AG04450 (cell line): ENCODE measurements at places on chromosomes 2 and 18.

DNA sequence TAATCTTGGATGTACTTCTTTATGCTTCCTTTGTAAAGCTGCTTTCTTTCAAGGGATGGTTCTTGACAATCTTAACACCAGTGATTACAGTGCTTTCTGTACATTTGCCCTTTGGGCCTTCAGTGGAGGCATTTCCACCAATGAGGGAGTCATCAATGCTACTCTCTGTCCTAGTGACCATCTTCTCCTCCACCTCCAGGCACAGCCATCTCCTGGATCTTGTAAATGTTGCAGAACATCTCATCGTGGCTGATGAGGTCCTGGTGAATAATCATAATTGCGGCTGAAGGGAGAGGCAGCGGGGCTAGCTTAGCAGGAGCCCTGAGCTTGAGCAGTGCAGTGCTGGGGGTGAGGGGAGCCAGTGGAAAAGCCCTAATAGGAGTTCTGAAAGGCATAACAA is 32.5 kb downstream of the IDH1 start:
- no peak for DNase-seq

DNA sequence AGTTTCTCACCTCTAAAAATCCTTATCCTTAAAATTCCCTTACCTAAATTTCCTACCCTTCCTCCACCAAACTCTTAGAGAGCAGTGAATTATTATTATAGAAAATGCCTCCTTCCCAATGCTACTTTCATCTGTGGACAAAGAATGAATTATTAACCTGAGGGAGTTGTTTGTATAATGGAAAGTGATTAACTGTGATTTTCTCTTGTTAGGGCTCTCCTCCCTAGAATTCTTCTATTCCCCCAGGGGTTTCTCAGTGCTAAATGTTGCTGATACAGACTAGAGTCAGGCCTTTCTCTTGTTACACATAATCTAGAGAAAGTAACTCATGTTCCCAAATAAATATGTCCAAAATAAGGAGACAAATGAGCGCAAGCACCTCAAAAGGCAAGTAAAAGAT is 23.3 kb downstream of the EPB41L5 start:
- no peak for DNase-seq

- no peak for DNase-seq
Measured at GRCh38 chr2:197786010-197786877, 1.1 kb upstream of the BOLL start.

DNA sequence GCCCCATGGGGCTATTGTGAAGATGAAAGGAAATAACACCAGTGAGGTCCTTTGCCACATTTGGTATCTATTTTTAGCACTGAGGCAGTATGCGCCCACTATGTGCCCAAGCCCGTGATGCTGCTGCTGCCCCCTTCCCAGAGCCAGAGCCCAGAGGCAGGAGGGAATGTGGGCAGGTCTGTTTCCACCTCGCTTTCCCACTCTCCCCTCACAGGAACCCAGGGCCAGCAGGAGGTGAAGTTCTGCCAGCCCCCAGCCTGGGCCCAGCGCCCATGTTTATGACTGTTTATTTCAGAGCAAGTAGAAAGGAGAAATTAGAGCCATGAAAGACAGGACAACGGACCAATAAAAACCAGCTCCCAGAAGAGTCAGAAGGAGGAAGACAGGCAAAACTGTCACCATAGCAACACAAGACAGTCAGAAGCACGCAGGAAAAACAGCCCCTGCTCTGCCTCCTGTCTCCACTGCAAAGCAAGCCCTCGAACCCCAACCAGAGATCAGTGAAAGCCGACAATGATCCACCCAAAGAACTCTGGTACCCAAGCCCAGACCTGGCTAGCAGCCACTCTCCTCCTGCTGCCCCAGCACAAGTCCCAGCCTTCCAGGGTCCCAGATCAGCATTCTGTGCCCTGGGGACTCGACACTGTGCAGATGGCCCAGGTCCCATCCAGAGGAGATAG is 1.4 kb downstream of the CYRIA start:
- DNase-seq, result peak; percentile 71

DNA sequence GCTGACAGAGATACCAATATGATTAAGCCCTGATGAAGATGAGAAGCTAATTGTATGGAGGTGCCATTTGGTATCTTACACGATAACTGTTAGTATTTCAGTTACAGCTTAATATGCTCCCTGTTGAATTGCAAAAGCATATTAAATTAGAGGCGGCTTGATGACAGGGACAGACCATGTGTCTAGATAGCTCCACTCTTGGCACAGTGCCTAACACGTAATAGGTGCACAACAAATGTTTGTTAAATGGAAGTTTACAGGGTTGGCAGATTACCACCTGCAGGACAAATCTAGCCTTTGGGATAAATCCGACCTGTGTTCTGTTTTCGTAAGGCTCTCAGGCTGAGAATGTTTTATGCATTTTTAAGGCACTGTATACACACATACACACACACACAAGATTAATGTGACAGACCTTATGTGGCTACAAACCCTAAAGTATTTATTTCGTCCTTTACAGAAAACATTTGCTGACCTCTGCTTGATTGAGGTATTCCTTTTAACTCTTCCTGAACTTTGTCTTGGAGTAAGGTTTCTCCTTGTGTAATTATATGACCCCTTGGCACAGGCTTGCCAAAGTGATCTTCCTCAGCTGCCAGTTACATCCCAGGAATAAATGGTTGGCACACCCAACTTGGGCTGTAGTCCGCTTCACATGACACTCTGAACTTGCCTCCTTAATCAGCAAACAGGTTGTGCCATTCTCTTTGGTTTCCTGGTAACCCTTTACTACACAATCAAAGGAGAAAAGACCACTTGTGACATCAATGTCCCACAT is 348.9 kb downstream of the HRH4 start:
- DNase-seq, result no peak

DNA sequence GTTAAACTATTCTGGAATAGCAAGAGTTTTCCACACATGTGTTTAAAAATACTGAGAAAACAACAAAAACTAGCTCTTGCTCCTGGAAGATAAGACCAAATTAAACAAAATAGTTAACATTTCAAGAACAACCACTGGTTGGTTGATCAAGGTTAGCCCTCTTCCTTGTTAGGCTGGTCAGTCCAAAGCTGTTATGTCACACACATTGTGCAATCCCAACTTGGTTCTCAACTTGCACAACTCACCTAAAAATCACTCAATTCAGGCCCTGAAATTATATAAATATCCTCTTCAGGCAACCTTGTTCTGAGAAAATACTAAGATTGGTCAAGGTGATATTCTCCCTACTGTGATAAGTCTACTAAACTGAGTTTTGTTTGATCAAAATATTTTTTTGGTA is 169.7 kb upstream of the LRP1B start:
- no peak for DNase-seq

DNA sequence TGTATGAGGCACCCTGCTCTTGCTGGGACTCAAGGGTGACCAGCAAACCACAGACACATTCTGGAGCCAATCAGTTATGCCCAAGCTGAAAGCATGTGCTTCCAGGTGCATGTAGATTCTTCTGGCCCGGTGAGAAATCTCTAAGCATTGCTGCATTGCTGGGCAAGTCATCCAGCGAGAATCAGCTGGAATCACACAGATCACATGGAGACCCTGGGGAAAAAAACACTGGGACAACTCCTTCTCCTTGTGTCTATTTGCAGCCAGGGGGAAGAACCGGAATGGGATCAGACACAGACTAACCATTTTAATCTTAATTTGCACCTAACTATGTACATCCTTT is 119.7 kb upstream of the KLF7 start:
- DNase-seq, result no peak

- no peak for DNase-seq
Measured at GRCh38 chr2:126912201-126912600, 13.5 kb downstream of the TEX51 start.

DNA sequence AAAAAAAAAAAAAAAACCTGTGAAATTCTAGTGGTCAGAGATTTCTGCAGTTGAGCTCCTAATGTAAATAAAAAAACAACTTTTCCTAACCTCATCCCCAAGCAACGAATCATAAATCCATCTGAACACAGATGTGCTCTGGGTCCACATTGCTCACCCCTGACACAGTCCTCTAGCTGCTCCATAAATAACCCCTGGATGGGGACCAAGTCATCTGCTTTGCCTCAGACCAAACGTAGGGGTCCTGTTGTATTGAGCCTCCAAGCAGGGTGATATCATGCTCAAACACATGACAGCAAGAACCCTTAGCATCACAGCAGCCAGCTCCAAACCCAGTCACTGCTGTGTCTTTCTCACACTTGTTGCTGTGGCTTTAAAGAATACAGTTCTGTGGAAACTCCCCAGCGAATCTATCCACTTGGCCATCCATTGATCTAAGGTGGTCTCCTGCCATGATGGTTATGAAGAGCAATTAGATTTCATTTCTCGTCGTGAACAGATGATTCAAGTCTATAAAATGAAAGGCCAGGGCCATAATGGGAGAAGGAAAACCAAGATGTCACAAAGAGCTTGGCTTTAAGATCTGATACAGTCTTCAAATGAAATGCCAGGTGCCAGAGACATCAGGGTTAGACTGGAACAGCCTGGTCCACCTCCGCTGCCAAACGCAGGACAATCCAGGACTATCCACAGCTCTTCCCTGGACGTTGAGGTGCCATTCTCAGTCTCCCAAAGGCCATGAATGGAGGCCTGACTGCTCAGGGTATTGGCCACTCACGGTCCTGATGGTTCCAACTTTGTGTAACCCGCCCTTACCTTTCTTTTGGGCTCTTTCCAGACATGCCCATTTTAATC is 39.0 kb downstream of the TBC1D8 start:
- DNase-seq, result peak; percentile 20

- no peak for DNase-seq
Measured at GRCh38 chr18:42813570-42813969, 301.9 kb downstream of the RIT2 start.

GRCh38 chr2:102686479-102687439 is 67.4 kb downstream of the SLC9A2 start:
- DNase-seq, result no peak

DNA sequence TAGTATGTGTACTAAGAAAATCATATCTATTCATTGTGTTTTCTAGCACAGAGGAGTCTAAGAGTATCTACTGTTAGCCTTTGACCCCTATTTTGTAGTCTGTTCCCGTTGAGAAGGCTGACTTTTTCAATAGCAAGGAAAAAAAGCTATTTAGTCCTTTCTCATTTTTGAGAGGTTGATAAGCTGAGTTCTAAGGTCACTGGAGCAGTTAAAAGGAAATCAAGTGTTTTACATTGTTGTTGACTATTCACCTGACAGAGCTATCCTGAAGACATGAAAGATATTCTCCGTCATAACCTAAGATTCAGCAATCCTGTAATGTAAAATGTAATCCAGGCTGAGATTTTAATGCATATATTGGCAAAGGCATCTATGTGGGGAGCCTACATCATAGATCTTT is 280.3 kb upstream of the NRP2 start:
- no peak for DNase-seq
